Stimulated activated CD4-positive, alpha-beta T cell treated with anti-CD3 and anti-CD28 coated beads, Interleukin-2, amount 100 ng/mL, for 48 hours (primary cell): ENCODE measurements at places on chromosomes 3 and 15.
A peak's percentile ranks its signal among the peaks of the same experiment; 100 is the strongest.

- no peak for DNase-seq
Observed at GRCh38 chr3:167785790-167786189, 50.3 kb downstream of the SERPINI1 start.

- no peak for DNase-seq
Observed at GRCh38 chr3:4228295-4228694, 74.9 kb upstream of the SETMAR start.

DNA sequence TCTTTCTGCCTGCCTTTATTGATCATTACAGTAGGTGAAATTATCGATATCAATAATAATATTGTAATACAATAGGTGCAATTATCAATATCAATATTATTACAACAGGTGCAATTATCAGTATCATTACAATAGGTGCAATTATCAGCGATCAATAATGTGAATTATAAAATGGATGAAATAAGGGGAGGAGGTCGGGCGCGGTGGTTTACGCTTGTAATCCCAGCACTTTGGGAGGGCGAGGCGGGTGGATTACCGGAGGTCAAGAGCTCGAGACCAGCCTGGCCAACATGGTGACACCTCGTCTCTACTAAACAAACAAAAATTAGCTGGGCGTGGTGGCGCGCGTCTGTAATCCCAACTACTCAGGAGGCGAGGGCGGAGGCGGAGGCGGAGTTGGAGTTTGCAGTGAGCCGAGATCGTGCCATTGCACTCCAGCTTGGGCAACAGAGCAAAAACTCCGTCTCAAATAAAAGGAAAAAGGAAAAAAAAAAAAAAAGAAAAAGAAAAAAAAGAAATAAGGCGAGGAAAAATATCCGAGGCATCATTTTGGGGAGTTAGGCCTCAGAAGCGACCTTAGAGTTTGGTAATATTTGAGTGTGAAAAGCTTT, 611 bp upstream of the BNIP2 start:
- DNase-seq, result peak; percentile 27

GRCh38 chr3:69735893-69736292, 3.4 kb upstream of the MITF start:
- DNase-seq, result no peak

GRCh38 chr3:159843840-159844730, 144.6 kb upstream of the IL12A start:
- no peak for DNase-seq

GRCh38 chr3:69209413-69209812, 87.0 kb upstream of the LMOD3 start:
- DNase-seq, result no peak

GRCh38 chr15:44662478-44663409, 718 bp downstream of the SPG11 start:
- DNase-seq, result peak; percentile 65

- DNase-seq, result no peak
Observed at GRCh38 chr15:99467338-99467720, 98.5 kb upstream of the MEF2A start.

DNA sequence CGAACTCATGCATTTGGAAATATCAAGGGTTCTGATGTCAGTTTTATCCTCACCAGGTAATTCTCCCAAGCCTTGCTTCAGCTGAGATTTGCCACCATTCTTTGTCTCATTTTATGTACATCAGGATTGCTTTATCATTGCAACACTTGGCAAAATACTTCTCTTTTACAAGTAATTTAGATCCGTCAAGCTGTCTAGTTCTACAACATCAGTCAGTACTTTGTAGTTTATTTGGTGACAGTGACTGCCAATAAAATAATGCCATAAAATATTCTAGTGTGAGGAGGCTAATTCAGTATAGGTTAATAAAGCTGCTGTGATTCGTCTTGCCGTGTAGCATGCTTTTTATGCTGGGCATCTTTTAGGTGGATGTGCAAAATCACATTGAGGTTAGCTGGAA, 565.3 kb upstream of the SGO1 start:
- DNase-seq, result no peak

- no peak for DNase-seq
Observed at GRCh38 chr3:31760654-31761053, 220.4 kb downstream of the OSBPL10 start.

DNA sequence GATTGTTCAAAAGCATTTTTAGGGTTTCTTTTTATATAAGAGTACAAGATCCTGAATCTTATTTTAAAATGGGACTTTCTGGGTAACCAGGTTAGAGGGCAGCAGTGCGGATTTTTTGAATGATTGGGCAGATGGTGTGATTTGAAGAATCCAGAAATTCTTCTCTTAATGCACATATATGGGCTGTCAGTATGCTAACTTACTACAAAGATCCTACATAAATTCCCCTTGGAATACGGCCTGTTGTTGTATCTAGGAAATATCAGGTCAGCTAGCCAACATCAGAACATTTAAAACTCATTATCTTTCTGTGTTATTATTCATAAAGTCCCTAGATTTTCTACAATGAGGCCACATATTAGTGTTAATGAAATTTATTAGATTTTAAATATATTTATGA, 229.6 kb upstream of the TPRG1 start:
- DNase-seq, result no peak

DNA sequence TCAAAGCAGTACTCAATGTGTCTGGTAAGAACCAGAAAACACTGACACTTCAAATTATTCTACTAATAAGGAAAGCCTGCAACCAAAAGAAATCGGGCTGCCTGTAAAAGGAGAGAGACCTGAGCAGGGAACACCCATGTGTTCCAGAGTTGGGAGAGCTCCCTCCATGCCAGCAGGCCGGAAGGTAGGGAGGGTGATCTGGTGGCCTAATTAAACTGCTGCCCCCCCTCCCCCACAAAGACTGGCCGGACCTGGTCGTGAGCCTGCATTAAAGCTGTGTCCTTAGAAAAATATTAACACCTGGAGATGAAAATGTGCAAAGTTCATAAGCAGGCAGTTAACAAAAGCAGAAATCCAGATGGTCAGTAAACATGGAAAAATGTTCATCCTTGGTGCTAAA, 170.6 kb upstream of the BHLHE40 start:
- DNase-seq, result no peak

GRCh38 chr3:2851835-2852234, 258.3 kb downstream of the IL5RA start:
- DNase-seq, result no peak

- DNase-seq, result no peak
Observed at GRCh38 chr15:58222679-58223078, 84.5 kb downstream of the AQP9 start.

- no peak for DNase-seq
Observed at GRCh38 chr3:164408326-164408725, 670.0 kb downstream of the SI start.

DNA sequence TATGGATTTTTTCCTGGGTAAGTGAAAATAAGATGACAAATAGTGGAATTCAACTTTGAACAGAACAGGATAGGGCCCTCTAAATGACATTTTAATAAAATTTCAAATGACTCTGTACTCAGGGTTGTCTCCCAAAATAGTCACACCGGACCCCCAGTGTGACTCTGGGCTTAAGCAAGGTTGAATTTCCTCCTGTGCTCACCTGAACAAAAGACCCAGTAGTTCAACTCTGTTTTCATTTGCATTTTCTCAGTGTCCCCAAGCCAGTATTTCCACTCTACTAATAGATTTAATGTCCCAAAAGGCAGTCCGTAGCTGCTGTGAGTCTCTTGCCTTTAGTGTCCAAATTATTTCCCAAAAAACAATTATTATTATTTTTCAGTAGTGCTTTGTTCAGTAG, 296.6 kb downstream of the PLOD2 start:
- DNase-seq, result no peak

- DNase-seq, result no peak
Observed at GRCh38 chr3:172905451-172905850, 154.9 kb downstream of the ECT2 start.

DNA sequence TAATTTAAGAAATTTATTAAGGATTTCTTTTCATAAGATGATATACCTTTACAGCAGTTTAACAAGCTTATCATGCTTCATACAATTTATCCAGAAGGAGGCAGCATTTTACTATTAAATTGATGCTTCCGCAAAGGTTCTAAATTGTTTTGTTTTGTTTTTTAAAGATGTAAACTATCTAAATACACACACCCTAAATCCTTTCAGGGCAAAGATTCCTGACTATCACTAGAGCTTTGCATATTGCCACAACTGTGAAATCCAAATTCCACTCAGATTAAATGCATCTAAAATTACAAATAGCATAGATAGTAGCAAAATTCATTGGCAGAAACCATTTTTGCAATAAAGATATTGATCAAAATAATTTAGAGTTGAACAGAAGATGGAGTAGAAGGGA, 44.5 kb upstream of the CCNL1 start:
- DNase-seq, result no peak

DNA sequence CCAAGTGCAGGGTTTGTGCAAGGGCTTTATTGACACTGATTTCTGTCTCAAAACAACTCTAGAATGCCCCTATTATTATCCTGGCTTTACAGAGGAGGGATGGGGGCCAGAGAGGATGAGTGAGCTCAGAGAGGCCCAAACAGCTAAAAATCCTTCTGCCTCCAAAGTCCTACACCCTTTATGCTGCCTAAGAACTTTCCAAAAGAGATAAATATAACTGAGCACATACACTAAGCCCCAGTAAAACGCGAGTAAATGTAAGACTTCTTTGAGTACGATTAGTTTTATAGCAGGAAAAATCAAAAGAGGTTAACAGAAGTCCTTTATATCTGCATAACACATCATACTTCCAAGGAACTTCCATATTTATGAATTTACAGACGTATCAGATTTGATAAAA, 149.1 kb downstream of the CTNNB1 start:
- no peak for DNase-seq

DNA sequence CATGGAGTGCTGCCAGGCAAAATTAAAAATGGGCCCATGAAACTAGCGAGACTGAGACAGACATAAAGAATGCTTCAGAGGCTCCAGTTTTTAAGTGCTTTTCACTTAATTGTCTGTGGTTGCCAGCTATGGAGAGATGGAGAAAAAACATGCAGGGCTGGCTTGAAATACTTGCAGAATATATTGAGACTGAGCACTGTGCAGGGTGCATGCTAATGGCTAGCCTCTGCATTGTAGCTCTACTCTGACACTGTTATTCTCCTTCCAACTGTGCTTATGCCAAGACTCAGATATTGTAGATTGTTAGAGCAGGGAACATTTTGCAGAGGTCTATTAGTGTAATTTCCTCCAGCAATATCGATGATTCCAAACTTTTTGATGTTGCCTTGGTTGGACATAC, 735.0 kb downstream of the PDCD6IP start:
- no peak for DNase-seq

GRCh38 chr15:68402432-68403160, 29.4 kb downstream of the ITGA11 start:
- no peak for DNase-seq
